ENCODE measurements at places on chromosomes 3 and 15.
A peak's percentile ranks its signal among the peaks of the same experiment; 100 is the strongest.

DNA sequence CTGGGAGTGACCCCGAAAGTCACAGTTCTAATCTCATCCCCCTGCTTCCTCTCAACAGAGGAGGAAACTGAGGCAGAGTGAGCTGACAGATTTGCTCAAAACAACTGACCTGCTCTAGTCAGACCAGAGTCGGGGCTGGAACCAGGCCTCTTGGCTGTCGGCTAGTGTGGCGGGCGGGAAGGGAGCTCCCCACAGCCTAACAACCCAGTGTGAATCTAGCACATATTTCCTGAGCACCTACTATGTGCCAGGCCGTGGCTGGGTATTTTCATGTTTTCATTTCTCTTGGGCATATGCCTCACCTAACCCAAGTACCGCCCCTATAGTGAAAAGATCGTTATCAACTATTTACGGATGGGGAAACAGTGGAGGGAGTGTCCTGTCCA, 27.2 kb downstream of the GRIP2 start:
- DNase-seq: no peak

- no peak for DNase-seq
These were observed 200.4 kb upstream of the WNT5A start for GRCh38 chr3:55687526-55687925.

GRCh38 chr3:19394946-19395345, 246.6 kb downstream of the KCNH8 start:
- no peak for DNase-seq

DNA sequence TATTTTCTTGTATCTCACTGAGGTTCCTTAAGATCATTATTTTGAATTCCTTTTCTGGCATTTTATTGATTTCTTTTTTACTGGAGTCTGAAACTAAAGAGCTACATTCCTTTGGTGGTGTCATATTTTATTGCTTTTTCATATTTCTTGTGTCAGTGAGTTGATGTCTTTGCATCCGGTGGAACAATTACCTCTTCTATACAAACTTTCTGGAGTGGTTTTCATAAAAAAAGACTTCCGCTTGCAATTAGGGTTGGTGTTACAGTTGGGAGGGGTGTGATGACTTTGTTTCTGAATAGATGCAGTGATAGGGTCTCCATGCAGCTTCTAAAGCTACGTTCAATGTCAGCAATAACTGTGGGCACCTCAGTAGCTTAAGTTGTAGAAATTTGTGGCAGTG, 181.7 kb downstream of the LPP start:
- DNase-seq: no peak

- DNase-seq: no peak
These were observed 42.8 kb upstream of the ARHGEF3 start for GRCh38 chr3:56844536-56844935.

DNA sequence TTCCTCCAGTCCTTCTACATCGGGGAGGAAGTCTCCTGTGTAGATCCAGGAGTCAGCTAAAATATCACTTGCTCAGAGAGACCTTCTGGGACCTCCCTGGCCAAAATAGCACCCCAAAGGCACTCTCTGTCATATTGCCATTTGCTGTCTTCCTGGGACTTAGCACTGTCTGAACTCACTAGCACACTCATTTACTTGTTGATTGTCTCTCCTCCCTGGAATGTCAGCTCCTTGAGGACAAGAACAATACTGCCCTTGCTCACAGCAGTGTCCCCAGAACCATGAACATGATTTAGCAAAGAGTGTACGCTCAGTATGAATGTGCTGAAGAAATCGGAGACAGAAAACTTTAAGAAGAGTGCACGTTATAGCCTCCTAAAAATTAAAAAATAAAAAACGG, 202.9 kb downstream of the STT3B start:
- no peak for DNase-seq

DNA sequence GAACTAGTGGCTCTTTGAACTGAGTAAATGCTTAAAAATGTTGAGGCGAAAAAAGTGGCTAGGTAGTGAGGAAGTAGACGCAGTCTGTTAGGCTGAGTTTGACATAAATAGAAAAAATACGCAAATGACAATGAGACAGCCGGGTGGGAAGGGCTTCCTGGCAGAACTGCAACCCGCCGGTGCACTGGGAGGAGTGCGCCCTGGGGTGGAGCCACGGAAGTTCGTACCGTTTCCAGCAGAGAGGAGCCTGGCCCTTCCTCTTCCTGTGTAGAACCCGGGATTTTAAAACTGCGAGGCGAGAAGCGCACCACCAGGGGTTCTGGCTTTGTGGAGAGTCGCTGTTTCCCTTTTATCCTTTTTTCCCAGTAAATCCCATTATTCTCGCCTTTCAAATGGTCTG, 602.6 kb downstream of the PYDC2 start:
- no peak for DNase-seq

GRCh38 chr3:186093271-186093900, 15.5 kb downstream of the ETV5 start:
- no peak for DNase-seq

DNA sequence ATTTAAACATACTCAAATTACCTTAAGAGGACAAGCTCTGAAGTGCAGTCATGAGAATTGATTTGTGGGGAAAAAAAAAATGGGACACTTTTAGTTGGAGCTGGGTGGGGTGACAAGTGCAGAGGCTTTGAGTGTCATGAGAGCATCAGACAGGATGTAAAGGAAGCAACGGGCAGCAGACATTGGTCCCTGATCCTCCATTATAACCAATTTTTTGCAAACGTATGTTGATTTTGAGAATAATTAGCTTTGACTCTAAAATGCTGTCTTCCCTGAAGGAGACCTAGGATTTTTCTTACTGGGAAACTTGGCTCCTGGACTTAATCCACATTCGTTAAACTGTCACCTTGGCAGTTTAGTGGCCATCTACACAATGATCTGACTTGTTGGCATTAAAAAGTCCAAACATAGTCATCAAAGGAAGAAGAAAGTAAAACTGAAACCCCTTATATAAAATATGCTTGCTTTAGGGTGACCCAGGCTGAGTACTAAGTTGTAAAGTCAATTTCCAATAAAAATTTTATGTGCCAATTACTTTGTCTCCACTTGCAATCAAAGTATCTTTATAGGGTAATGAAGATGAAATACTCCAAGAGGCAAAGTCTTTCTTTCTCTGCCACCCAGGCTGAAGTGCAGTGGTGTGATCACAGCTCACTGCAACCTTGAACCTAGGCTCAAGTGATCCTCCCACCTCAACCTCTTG, 45.6 kb downstream of the BCL2L10 start:
- DNase-seq: no peak

GRCh38 chr3:40120806-40121205, 188.7 kb upstream of the EIF1B start:
- DNase-seq: no peak

- DNase-seq: no peak
These were observed 44.5 kb downstream of the RPLP1 start for GRCh38 chr15:69497076-69497475.

GRCh38 chr3:106985721-106986120, 391.5 kb upstream of the CCDC54 start:
- DNase-seq: no peak

DNA sequence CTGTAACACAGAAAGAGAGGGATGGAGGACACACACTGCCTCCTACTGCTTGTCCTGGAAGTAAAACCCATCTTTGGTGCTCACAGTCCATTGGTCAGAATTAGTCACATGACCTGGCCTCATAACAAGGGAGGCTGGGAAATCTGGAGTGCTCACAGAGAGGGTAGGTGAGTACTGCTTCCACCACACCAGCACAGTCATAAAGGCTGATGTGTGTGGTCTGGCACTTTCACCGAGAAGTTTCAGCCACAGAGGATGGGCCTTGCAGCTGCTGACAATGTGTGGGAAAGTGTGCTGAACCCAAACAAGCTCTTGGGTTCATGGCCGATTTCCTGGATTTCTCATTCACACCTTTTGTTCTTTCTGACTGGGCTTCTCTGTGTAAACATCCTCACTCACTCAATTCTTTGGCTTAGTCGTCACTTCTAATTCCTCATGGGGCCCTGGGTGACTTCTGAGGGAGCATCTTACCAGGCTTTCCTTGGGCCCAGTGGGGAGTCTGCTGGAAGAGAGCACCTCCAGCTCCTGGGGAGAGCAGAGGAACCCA, 100.7 kb downstream of the ASB7 start:
- peak; percentile 77 for DNase-seq

DNA sequence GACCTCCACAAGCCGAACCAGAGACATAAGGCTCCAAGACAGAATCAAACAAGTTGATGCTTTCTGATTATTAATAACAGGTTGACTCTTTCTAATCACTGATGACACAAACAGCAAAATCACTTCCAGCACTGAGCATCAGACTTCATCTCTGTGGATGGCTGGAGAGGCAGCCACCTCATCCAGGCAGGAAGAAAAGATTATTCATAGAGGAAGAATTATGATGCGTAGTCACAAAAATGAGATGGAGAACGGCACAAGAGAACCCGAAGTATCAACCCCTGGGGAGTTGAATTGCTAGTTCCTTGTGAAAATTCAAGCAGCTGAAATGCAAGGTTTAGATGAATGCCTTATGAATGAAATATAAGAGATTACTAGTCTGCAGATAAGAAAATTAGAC, 49.9 kb upstream of the LMCD1 start:
- no peak for DNase-seq

DNA sequence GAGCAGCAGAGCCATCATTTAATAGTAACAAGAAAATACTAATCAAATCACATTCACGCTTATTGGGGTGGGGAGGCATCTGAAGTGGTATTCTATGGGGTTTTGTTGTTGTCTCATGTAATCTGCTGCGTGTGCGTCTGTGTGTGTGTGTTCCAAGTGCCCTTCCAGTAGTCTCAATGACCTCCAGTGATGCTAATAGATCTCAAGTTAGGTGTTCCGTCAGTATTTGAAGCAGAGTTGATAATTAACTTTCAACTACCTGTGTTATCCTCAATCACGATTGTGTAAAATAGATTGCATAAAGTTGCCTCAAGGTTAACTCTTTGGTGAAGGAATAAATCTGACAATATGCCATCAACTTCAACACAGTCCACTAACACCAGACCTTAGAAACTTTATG, 375.0 kb downstream of the MECOM start:
- DNase-seq: no peak

DNA sequence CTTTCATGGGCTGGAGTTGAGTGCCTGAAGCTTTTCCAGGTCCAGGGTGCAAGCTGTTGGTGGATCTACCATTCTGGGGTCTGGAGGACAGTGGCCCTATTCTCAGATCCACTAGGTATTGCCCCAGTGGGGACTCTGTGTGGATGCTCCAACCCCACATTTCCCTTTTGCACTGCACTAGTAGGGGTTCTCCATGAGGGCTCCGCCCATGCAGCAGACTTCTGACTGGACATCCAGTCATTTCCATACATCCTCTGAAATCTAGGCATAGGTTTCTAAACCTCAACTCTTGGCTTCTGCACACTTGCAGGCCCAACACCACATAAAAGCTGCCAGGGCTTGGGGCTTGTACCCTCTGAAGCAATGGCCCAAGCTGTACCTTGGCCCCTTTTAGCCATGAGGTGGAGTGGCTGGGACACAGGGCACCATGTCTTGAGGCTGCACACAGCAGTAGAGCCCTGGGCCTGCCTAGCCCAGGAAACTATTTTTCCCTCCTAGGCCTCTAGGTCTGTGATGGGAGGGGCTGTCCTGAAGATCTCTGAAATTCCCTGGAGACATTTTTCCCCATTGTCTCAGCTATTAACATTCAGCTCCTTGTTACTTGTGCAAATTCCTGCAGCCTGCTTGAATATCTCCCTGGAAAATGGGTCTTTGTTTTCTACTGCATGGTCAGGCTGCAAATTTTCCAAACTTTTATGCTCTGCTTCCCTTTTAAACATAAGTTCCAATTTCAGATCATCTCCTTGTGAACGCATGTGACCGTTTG, 6.0 kb upstream of the HACD2 start:
- DNase-seq: no peak

GRCh38 chr15:98442379-98442833, 205.9 kb upstream of the IGF1R start:
- DNase-seq: peak; percentile 63

- no peak for DNase-seq
These were observed 251.9 kb upstream of the TMC3 start for GRCh38 chr15:81625896-81626295.

- no peak for DNase-seq
These were observed 35.0 kb upstream of the MGLL start for GRCh38 chr3:127857333-127857732.

DNA sequence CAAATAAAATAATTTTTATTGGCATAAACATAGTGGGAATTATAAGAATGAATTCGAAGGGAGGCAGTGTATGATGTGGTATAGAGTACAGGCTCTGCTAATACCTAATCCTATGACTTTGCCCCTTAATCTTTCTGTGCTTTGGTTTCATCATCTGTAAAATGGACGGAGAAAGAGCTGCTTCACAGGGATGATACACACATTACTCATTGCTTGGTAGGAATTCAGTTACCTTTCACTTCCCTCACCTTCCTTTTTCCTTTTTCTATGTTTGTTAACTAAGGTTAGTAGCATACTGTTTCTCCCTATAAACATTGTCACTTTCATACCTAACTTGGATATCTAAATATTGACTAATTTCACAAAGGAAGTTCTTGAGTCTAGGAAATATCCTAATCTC, 36.2 kb downstream of the LEKR1 start:
- DNase-seq: no peak

DNA sequence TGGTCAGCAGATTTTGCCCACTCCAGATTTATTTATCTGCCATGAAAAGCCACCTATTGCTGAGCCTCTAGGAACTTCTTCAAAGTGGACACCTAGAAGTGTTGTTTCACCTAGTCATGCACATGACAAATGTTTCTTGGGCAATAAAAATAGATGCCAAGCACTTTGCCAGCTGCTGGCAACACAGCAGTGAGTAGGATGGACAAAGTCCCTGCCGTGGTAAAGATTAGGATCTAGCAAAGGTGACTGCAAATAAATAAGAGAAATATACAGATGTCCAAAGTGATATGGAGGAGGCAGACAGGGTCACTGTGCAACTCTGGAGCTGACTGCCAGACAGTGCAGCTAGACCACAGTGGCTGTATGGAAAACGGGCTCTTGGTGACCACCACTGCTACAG, 137.9 kb downstream of the SUCLG2 start:
- no peak for DNase-seq

- no peak for DNase-seq
These were observed 785.6 kb downstream of the NTRK3 start for GRCh38 chr15:87470923-87471322.

- DNase-seq: no peak
These were observed 16.4 kb downstream of the WNT7A start for GRCh38 chr3:13863382-13863952.

DNA sequence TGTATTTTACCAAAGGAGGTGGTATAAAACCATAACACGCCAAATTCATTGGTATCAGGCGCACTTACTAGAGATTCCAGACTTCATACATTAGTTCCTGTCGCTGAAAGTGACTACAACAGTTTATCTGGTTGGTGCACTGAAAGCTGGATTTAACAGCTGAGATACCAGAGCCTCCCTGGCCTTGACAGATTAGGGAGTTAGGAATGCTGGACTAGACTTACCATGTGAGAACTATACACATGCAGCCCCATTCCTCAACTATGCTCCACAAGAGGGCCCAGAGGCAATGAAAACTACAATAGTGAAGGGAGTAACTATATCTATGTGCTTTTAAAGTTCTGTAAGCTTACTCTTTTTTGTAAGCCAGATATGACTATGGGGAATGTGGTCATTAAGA, 174.4 kb downstream of the STAG1 start:
- no peak for DNase-seq

GRCh38 chr3:49476563-49476962, 6.5 kb downstream of the DAG1 start:
- DNase-seq: peak; percentile 67

- DNase-seq: no peak
These were observed 16.7 kb upstream of the SECISBP2L start for GRCh38 chr15:49062900-49063299.
